Bone marrow (tissue), 2 donors: ENCODE measurements at places on chromosomes 7 and 10.

DNA sequence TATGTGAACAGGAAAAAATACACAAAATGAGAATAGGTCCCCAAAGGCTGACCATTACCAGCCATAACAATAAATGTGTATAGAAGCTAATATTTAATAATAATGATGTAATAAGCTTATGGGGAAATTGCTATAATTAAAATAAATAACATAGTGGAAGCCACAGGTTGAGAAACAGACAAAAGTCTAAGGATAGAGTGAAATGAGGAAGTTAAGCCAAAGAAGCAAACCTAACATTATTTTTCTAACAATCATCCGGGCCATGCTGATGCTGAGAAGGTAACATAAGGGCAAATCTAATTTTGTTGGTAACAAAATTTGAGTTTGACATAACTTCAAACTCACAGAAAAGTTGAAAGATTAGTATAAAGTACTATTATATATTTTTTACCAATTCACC, 115.9 kb downstream of the MICU1 start:
- DNase-seq, result no peak

GRCh38 chr10:43680035-43680434, 31.4 kb upstream of the ZNF32 start:
- no peak for DNase-seq

- no peak for DNase-seq
Observed at GRCh38 chr10:79022565-79023230, 46.1 kb upstream of the ZMIZ1 start.

- DNase-seq, result no peak
Observed at GRCh38 chr10:93912444-93912843, 18.7 kb downstream of the SLC35G1 start.

DNA sequence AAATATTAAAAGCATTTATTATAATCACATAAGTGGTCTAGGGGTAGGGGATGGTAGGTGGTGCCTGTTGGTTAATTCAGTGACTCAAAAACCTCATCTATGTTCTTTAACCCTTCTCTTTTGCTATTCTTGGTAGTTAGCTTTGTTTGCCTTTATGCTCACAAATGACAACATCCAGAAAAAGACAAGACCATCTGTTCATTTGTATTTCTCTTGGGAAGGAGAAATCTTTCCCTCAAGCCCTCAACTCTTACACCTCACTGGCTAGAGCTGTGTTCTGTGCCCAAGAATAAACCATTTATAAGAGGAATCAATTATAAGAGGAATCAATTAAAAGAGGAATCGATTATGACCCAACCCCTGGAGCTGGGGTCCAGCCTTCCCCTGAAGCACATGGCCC, 10.8 kb upstream of the IFRD1 start:
- DNase-seq, result no peak

DNA sequence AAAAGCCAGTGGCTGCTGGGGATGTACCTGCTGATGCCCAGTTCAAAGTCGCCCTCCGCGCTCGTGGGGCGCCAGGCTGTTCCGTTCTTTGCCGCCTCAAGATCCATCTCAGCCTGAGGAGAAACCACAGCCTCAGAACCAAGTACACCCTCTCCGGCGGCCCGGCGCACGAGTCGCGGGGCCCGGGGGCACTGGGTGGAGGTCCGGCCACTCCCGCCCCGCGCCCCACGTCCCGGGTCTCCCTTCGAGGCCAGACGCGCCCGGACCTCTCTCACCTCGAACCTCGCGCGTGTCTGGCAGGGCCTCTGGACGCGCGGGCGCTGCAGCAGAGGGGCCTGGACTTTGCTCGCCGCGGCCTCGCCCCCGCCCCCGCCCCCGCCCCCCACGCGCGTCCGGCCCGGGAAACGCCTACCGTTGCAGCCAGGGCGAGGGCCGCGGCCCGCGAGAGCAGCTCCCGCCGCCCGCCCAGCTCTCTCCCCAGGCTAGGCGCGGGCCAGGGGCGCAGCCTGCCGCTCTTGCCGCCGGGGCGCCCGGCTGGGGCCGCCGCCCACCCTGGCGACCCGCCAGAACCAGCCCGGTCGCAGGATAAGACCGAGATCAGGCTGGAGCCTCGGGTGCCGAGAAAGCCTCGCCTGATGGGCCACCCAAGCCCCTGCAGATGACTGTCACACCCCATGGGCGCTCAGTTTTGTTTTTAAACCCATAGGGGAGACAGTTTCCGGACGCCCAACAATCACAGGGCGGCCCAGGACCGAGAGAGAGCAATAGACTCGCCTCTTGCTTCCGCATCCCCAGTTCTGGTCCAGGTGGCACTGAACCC, at the start of gene ABCB4:
Gene ABCB4, minus strand, starts transcription at position 322 of the 820 bp plus-strand sequence. Its CDS starts 215 bp downstream, at position 107.
- no peak for DNase-seq

DNA sequence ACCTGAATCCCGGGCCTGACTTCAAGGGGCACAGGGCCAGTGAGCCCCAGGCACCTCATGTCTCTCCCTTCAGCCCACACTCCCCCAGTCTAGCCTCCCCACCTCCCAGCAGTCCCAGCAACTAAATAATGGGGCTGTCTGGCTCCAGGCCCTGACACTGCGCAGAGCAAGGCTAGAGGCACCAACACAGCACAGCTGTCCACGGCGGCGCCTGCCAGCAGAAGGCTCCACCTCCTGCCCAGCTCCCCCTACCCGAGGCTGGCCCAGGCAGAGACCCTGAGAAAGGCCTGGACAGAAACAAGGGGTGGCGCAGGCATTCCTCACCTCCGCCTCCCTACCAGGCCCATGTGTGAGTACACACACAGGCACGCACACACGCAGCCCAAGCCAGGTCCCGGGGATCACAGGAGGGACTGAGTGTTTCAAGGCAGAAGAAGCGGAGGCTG, 6.1 kb downstream of the KCNH2 start:
- DNase-seq, result no peak

DNA sequence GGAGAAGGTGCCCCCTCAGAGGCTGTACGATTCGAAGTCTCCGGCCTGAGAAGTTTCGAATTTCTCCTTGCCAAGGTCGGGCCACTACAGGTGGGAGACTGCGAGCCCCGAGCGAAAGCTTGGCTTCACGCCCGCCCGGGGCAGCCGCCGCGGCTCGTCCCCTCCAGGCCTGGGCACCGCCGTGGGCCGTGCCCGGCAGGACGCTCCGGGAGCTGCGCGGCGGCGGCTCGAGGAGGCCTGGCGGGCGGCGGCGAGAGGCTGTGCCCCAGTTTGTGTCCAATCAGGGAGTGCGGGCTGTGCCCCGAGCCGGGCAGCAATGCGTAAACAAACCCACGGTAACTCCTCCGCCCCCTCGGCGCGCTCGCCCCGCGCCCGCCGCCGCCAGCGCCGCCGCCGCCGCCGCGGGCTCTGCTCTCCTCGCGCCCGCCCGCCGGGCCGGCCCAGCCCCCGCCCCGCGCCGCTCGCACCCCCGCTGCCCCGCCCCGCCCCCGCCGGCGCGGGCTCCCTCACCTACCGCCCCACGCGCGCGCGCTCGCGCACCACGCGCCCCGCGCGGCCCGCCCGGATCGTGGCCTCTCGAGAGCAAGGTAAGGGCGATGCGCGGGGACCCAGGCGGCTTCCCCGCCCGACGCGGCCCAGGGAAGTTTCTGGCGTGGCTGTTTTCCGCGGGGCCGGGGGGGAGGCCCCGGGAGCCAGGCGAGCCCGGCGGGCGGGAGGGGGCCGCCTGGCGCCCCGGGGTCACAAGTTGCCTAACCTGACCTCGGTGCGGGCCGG, 57.8 kb upstream of the PCGF5 start:
- peak; percentile 60 for DNase-seq

DNA sequence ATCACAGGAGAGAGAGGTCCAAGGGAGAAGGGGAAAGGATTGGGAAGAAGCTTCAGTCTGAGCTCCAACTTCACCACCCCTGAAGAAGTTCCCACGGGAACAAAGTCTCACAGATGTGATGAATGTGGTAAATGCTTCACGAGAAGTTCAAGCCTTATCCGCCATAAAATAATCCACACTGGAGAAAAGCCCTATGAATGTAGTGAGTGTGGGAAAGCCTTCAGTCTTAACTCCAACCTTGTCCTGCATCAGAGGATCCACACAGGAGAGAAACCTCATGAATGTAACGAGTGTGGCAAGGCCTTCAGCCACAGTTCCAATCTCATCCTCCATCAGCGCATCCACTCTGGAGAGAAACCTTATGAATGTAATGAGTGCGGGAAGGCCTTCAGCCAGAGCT, 16.0 kb upstream of the ZSCAN21 start:
- no peak for DNase-seq

GRCh38 chr7:27143023-27143949, at the start of gene HOXA5:
TSS of gene HOXA5 (minus strand) at chr7:27143681. CDS start at chr7:27143607, 74 bp downstream.
- DNase-seq, result peak; percentile 77

- DNase-seq, result no peak
Observed at GRCh38 chr10:114337510-114338462, 66.5 kb downstream of the AFAP1L2 start.

DNA sequence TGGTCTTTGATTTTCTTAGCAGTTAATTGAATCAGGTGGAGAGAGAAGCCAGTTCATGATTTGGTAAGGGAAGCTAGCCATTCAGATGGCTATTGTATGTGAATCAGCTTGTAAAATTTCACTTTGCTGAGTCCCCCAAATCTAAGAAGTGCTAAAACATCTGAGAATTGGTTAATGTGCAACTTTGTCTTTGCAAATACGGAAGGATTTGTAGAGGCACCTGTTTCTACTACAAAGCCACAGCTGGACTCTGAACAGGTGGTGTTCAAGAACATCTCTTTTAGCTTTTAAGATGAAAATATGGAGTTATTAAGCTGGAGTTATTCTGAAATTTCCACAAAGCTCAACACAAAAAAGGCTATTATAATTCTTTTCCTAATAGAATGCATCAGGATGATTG, 132.6 kb downstream of the VPS50 start:
- no peak for DNase-seq

- peak; percentile 8 for DNase-seq
Observed at GRCh38 chr10:30581779-30582380, 47.7 kb downstream of the LYZL2 start.

- DNase-seq, result no peak
Observed at GRCh38 chr10:35316218-35316967, 19.9 kb upstream of the CCNY start.

DNA sequence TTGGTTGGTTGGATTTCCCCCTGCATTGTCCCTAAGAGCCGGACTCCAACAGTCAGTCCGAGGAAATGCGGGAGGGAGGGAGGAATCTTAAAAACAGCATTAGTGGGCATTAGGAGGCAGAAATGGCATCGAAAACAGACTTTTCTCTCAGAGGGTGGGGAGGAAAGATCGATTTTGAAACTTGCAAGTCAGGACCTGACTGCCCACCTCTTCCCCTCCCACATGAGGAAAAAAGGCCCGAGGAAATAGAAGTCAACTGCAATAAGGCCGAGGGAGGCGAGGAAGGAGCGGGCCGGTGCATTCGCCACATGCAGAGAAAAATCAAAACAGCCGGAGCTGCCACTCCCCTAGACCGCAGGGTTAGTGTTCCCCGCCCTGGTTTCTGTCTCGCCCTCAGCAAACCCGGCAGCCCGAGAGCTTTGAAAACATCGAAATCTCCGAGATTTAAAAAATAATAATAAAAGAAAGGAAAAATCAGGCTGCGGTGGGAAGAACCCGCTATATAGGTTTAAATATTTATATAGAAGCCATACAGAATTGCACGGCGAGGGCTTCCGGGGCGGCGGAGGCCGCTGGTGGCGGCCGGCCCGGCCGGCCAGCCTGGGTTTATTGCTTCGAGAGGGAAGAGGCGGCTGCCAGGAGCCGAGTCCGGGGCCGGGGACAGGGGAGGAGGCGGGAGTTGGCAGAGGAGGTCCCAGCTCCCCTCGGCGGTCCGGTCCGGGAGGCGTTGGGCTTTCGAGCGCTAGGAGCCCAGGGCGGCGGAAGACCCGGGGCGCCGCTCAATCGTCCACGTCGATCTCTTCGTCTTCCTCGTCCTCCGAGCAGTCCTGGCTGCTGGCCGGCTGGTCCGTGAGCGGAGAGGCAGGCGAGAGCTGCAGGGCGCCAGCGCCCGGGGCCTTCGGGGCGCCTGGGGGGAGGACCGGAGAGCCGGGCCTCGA, 2.5 kb downstream of the LBX1 start:
- DNase-seq, result no peak

DNA sequence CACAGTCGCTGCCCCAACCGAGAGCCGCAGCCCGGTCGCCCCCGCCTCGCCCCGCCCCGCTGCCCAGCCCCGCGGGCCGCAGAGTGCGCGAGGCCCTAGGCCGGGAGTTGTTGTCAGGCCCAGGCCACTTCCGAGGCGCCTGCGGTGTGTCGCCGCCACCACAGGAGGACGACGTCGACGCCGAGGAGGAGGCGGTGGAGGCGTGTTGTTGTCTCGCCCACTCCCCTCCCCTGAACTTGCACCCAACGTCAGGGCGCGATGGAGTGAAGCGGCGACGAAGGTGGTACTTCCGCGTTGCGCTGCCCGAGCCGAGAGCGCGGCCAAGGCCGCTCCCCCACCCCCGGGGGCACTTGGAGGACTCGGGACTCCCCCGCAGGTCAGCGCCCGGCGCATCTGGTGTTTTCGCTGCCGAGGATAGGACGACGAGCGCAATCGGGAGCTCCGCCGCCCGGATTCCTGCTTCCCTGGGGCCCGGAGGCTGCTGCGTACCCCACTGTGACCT, at the start of gene CDK13:
Gene CDK13, plus strand, starts transcription at position 286 of the 502 bp plus-strand sequence. CDS start 386 bp downstream, outside the sequence.
- DNase-seq, result peak; percentile 93

DNA sequence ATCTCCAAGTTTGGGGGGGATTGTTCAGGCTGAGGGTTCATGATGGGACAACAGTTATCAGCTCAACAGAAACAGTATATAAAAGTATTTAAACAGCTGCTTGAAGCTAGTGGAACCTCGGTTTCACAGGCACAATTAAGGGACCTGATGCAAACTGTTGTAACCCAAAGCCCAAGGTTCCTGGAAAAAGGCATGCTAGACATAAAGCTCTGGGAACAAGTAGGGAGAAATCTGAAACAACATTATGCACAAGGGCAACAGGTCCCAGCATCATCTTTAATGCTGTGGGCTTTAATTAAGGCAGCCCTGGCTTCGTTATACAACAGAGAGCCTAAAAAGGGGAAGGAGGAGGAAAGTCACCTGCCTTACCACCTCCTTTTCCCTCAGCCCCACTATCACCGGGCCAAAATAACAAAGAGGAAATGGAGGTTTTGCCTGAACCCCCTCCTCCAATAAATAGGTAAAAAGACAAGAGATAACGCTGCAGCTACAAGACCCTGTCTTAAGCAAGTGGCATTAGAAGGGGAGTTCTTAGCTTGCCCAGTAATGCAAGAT, 83.2 kb upstream of the GPR22 start:
- DNase-seq, result no peak

- DNase-seq, result no peak
Observed at GRCh38 chr10:21146436-21146789, 249.3 kb upstream of the NEBL start.

DNA sequence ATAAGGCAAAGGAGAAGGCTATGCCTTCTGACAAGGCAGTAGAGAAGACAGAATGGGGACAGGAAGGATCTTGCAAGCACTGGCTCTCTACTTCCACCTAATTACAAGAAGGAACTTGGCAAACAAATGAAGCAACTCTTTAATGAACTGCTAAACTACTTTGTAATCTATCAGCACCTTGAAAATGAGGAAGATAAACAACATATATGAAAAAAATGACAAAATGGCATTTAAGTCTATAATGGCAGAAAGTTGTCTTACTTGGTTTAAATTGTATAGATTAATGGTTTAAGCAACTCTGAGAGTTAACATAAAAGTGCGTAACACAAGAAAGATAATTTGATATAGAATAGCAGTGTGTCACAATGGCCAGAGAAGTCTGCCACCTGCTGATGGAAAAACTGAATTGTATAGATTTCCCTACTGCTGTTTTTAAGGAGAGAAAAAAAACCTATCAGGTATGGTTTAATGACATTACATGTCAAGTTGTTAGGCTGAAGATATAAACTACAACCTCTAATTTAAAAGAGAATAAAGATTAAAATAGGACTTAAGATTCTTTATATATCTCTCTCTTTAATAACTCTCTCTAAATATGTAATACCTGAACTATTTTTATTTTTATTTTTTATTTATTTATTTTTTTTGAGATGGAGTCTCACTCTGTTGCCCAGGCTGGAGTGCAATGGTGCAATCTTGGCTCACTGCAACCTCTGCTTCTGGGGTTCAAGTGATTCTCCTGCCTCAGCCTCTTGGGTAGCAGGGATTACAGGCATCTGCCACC, 11.8 kb downstream of the NT5C3A start:
- no peak for DNase-seq
